Small intestine (tissue), 16 donors: ENCODE measurements at places on chromosomes 12 and 14.

- DNase-seq: no peak
Measured at GRCh38 chr14:57816568-57817284, 49.2 kb downstream of the SLC35F4 start.

DNA sequence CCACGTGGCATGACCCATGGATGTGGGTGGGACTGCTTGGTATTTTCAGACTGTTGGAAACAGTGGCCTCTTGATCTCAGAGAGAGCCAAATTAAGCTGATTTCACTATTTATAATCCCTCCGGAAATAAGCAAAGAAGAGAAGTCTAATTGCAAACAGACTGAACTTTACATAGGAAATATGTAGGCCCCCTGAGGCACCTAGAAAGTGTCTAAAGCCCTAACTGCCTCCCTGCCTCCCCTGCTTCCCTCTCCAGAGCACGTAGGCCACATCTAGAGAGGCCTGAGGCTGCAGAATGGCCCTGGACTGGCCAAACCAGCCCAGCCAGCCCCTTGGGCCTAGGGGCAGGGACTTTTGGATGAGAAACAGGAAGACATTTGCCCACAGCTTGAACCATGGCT lies 123.8 kb downstream of the ZFP36L1 start:
- DNase-seq: no peak

- DNase-seq: no peak
Measured at GRCh38 chr12:108792361-108793292, 61.3 kb upstream of the CORO1C start.

GRCh38 chr12:7935590-7936581 lies at the start of gene SLC2A3:
Gene SLC2A3 (minus strand): TSS chr12:7936187. CDS start chr12:7936034, 153 bp downstream.
- DNase-seq: peak; percentile 48

DNA sequence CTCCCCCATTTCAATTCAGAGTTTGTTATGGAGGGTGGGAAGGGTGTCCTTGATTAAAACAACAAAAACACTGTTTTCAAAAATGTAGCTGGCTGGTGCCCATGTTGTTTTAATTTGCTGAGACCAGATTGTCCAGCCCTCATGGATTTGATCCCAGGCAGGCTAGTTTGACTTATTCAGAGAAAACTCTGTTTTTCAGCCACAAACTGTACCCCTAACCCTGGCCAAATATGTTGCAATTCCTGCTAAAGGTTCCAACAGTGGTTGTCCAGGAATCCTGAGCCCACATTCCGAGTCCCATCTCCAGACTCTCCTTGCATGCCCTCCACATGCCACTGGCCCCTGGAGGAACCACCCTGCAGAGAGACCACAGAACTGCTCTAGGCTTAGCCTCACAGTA lies 36.0 kb downstream of the MAP1LC3B2 start:
- DNase-seq: no peak

DNA sequence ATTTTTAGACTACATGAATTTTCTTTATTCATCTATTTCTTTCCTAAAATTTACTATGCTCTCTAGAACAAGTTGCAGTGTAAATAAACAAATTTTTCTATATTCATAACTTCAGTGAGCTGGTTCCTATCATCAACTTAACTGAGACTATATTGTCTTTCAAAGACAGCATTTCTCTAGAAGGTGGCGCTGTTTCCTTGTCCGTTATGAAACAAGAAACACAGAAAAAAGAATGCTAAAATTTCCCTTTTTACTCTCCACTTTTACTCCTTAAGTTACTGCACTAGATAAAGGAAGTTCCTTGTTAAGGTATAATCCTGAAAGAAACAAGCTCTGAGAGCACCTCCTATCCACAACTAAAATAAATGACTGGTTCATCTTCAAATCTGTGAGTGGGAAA lies 8.2 kb upstream of the CLEC2A start:
- DNase-seq: no peak

- no peak for DNase-seq
Measured at GRCh38 chr14:53325176-53325806, 172.2 kb upstream of the DDHD1 start.

DNA sequence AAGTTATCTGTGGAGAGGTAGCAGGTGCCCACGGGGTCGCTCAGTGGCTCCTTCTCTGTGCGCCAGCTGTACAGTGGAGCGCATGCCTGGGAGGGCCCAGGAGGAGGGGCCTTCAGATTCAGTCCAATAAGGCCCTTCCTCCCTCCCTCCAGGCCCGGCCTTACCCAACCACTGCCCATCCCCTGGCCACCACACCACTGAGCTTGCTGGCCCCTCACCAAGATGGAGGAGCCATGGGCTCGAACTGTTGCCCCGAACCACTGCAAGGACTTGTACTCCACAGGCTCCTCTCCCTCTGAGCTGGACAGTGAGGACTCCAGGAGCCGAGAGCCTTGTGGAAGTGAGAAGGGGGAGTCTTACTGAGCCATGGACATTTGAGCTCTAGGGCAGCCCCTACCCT lies 9.8 kb downstream of the ITGA5 start:
- no peak for DNase-seq

DNA sequence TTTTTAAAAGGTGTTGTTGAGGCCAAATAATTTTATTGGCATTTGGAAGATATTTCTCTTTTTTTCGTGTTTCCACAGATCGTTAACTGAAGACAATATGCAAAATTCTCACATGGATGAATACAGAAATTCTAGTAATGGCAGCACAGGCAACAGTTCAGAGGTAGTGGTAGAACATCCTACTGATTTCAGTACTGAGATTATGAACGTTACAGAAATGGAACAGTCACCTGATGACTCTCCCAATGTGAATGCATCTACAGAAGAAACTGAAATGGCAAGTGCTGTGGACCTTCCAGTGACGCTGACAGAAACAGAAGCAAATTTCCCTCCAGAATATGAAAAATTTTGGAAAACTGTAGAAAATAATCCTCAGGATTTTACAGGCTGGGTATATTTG lies 11.2 kb downstream of the PRPF39 start:
- no peak for DNase-seq
